ENCODE measurements at places on chromosomes 2 and 18.

DNA sequence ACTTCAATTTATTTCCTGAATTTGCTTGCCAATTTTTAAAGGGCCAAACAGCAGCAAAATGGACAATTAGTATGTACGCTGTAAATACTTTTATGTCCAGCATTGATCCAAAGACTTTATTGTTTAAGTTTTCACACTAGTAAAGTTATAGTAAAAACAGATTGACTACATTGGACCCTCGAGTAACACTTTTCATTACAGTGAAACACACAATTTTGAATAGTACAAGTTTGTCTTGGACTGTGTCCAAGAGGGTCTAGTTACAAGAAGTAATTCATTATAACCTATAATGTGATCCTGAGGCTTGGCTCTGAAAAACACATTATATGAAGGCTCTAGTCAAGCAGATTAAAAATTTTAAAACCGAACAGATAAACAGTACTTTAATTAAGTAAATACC is 11.4 kb upstream of the RBBP8 start:
- no peak for DNase-seq

DNA sequence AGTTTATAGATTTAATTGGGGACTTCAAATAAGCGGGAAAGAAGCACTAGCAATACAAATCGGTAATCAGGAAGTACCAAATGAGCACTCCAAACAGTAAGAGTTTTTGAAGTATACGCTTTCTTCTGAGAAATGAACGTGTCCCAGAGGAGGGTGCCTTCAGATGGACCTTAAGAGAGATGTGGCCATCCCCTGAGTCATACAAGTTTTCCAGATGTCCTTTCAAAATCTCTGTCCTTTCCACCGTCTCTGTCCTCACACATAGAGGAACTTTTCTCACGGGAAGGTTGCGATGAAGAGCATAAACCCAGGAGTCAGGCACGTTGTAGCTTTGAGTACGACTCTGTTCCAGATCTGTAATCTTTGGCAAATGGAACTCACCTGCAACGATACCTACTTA is 1.7 kb upstream of the SMAD2 start:
- no peak for DNase-seq

GRCh38 chr2:46849046-46849715 is 66.4 kb downstream of the MCFD2 start:
- no peak for DNase-seq

DNA sequence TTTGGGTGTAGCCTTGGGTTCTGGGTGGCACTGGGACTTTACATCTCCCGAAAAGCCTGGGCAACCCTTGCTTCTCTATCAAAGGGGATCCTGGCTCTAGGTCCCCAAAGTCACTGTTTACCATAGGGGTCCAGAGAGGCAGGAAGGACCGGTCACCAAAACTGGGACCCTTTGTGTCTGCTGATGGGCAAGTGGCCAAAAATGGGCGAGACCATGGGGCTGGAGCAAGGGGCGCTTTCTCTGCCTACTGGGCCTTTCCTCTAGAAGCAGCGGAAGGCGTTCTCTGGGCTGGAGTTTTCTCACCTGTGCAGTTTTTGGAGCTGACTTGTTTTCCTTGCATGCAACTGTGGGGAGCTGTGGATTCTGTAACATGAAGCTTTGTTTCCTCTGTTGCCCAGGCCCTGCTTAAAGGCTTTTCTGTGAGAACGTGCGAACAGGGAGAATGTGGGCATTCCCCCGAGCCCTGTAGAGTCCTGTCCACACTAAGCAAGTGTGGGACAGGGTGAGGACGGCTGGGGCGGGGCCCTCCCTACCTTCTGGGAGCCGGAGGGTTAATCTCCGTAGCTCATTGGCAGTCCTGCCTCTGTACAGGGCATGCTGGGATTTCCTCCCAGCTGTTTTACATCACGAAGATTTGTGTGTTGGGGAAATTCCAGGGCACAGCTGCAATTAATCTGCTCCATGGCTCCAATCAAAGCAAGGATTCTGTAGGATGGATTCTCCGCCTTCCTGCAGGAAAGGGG is 50.2 kb downstream of the TGOLN2 start:
- peak; percentile 91 for DNase-seq
